Kidney tubule cell (primary cell): ENCODE measurements at places on chromosomes 12 and 14.
A peak's percentile ranks its signal among the peaks of the same experiment; 100 is the strongest.

DNA sequence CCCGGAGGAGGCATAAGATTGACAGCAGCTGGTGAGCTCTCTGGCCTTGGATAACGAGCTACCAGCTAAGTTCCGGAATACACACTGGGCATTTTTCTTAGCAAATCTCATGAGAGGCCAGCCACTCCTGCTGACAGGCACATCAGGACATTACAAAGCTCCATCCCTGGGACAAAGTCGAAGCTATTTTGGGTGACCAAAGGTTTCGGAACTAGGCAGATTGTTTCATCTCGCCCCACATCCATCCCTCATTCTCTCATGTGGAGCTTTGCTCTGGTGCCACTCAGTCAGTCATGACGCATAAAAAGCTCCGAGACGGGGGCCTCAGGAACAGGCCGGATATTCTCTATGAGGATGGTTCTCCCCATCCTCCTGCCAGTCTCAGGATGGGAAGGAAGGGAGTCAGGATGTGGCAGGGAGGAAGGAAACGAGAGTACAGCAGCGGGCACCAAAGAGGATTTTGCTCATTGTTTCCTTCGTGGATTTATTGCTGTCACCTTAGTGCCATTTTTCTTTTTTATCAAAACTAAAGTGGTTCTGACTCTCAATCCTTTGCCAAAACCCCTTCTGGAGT is 253.1 kb upstream of the FKBP4 start:
- no peak for DNase-seq

- peak; percentile 85 for DNase-seq
Observed at GRCh38 chr14:40122968-40123648, 690.9 kb upstream of the FBXO33 start.

GRCh38 chr12:54967461-54967860 is 17.1 kb downstream of the TESPA1 start:
- no peak for DNase-seq

- DNase-seq: peak; percentile 64
Observed at GRCh38 chr12:54019924-54020590, 8.2 kb upstream of the HOXC6 start.

GRCh38 chr12:53191096-53191884 is 10.6 kb upstream of the CSAD start:
- DNase-seq: no peak

DNA sequence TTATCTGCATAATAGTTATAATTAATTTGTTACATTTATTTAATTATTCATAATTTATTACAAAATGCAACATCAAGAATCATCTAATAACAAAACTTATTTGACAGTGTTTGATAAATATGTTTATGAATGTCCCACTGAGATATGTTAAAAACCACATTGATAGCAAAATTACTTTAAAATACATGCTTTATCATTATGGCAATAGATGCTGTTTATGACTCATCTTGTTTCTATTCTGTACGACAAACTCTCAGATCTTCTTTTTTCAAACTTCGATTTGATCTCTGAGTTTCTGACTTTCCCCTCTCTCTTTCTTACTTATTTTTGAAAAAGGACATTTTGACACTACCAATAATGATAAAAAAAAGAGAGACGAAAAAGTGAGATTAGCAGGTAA is 56.8 kb upstream of the LRRK2 start:
- DNase-seq: no peak

- DNase-seq: no peak
Observed at GRCh38 chr14:102541771-102542170, 32.2 kb upstream of the ANKRD9 start.

- peak; percentile 65 for DNase-seq
Observed at GRCh38 chr12:124740691-124741137, 123.0 kb downstream of the SCARB1 start.

GRCh38 chr12:53333845-53334244 is 2.3 kb downstream of the SP7 start:
- DNase-seq: no peak

- no peak for DNase-seq
Observed at GRCh38 chr14:56057071-56057741, 61.0 kb upstream of the PELI2 start.

DNA sequence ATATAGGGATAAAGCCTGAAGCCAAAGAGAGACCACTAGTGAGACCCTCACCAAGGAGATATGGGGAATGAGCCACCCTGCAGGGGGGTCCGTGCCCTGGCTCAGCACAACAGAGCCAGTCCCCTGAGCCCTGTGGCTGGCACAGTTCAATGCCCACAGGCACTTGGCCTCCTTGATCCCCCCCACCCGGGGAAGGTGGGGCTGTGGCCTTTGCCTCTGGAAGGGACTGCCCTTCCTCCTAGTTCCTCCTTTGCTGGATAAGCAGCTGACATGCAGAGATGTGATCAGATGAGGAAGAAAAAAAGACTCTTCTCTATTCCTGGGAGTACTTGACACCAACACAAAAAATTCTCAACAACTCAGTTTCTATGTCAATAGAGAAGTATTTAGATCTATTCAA is 19.9 kb downstream of the TTC7B start:
- peak; percentile 58 for DNase-seq

DNA sequence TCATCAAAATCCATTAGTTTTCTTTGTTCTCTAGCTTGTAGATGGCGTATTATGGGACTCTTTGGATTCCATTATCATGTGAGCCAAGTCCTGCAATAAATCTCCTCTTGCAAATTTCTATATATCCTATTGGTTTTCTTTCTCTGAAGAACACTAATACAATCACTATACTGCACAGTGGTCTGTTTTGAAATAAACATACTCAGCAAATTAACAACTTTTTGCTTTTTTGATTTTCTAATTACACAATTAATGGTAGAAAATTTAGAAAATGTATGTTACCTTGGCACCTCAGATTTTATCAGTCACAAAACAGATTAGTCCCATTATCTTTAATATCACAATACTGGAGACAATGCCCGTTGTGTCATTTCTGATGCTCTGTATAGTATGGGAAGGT is 513.2 kb upstream of the MIS18BP1 start:
- no peak for DNase-seq

GRCh38 chr12:97223419-97223818 is 239.2 kb upstream of the RMST start:
- DNase-seq: no peak

GRCh38 chr14:66248256-66248655 is 237.9 kb upstream of the CCDC196 start:
- DNase-seq: no peak

DNA sequence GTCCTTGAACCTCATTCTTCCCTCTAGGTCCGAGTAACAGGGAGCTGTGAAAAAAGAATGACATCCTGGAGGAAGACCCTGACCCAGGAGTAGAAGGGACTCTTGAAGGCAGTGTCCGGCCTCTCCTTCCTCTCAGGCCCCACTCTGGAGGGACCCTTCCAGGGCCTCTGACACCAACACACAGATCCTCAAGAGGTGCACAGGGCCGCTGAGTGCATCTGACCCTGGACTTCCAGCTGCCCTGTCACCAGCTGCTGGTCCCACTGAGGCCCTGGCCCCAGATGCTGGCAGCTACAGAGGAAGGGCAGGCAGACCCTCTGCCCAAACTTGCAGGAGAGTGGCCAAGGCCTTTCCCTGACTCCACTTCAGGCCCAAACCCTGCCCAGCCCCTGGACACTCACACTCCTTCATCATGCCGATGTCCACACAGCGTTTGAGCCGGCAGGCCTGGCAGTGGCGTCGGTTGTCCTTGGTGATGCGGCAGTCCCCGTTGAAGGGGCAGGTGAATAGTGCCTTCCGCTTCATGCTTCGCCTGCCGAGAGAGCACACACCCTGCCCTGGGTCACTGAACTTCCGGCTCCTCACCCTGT is 40.1 kb downstream of the VDR start:
- DNase-seq: no peak

DNA sequence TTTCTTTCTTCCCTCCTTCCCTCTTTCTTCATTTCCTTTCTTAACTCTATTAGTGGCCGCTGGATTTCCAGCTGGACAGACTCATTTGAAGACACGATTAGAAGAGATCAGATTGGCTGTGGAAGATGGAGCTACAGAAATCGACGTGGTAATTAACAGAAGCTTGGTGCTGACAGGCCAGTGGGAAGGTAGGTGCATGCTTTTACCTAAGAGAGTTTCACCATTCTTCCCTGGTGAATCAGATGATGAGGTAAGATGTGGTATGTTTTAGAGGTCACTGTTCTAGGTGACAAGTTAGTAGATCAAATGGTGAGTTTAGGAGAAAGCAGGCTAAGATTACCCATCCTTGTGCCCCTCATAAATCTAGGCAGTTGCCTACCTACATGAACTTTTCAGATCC is 51.6 kb downstream of the DERA start:
- DNase-seq: peak; percentile 92

DNA sequence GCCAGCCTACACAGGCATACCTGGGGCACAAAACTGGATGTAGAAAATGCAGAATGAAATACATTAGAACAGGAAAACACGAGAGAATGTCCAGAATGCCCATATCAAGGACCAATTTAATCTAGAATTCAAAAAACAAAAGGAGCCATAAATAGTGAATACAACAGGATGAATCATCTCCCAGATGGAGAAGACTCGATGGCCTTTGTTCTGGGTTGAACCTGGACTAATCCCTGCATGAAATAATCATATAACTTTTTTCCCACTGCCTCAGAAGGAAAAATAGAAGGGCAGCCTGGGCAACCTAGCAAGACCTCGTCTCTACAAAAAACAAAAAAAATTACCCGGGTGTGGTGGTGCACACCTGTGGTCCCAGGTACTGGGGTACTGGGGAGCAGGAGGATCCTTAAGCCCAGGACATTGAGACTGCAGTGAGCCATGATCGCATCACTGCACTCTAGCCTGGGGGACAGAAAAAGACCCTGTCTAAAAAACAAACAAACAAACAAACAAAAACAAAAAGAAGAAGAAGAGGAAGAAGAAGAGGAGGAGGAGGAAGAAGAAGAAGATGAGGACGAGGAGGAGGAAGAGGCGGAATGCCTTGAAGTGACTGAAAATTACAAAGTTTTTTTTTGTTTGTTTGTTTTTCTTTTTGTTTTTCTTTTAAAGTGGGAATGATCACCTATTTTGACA is 30.3 kb upstream of the NRDE2 start:
- no peak for DNase-seq

DNA sequence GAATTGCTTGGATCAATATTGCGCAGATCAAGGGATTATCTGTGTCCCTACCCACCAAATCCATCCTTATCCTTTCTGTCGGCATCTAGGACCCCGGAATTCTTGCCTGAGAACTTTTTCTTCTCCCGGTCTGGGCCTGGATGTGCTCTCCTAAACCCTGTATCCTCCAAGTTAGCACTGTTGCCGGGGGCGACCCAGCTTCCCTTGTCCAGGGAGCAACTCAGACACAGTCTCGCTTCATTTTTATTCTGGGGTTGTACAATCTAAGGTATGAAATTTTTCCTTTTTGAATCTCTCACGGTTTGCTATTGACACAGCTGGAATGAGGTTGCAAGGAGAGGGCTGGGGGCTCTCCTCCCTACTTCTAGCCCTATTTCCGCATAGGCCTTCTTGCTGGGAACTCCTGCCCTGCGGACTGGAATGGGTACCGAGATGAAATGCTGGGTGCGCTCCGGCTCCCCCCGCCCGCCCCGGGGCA is 403 bp upstream of the PNP start:
- DNase-seq: no peak

- no peak for DNase-seq
Observed at GRCh38 chr12:132154941-132155770, 10.9 kb downstream of the NOC4L start.

DNA sequence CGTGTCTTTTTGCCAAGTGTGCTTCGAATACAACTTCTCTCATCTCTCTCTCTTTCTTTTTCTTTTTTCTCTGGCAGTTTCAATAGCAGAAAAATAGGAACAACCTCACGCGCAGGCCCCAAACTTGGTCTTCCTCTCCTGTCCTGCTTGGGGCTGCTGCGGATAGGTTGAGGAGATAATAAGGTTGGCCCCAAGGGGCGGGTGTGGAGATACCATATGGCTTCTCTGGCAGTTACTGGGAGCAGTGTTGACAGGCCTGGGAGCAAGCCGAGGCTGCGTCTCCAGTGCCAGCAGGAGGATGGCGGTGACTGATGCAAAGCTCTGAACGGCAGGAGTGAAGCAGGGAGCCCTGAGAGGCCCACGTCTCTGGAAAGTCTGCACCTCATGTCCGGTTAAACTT is 89.5 kb upstream of the MANSC4 start:
- DNase-seq: no peak

DNA sequence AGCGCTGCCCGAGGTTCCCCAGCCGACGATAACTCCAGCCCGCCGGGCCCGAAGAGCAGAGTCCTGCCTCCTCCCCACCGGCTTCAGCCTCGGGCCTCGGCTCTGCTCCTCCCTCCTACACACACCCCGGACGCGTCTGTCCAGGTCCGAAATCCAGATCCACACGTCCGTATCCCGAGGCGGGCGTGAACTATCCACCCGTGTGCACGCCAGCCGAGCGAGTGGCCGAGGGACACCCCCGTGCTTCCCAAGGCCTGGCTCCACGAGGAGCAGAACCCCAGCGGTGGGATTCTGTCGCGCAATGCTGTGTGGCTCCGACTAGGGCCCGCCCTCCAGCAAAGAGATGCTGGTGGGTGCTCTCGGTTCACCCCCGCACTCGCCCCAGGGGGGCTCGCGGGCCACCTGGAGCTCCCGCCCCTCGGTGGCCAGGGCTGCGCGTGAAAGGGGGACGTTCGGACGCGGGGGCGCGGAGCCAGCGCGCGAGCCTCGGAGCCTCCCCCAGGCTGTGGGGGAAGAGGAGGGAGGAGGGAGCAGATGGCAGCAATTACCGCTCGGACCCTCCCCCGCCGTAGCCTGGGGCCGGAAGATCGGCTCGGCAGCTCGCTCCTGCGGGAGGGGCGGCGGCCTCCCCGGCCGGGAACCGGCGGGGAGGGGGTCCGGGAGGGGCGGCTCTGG is 18.9 kb upstream of the ANKRD33 start:
- no peak for DNase-seq

DNA sequence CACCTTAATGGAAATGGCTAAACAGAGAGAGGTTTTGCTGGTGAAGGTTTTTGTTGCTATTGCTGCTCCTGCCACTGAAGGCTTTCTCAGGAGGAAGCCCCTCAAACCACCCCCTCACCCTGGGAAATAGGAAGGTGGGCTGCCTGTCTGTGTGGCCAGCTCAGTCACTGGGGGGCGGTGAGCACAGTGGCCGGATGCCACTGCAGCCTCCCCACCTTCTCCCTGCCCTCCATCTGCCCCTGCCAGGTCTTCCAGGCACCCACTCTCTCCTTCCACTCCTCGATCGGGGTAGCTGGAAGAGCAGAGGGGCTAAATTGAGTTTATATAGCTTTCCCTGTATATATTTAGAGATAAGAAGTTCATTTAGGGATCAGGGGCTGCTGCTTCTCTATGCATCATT is 80.8 kb downstream of the PAPOLA start:
- DNase-seq: no peak
